ENCODE measurements at places on chromosomes 5 and 9.

DNA sequence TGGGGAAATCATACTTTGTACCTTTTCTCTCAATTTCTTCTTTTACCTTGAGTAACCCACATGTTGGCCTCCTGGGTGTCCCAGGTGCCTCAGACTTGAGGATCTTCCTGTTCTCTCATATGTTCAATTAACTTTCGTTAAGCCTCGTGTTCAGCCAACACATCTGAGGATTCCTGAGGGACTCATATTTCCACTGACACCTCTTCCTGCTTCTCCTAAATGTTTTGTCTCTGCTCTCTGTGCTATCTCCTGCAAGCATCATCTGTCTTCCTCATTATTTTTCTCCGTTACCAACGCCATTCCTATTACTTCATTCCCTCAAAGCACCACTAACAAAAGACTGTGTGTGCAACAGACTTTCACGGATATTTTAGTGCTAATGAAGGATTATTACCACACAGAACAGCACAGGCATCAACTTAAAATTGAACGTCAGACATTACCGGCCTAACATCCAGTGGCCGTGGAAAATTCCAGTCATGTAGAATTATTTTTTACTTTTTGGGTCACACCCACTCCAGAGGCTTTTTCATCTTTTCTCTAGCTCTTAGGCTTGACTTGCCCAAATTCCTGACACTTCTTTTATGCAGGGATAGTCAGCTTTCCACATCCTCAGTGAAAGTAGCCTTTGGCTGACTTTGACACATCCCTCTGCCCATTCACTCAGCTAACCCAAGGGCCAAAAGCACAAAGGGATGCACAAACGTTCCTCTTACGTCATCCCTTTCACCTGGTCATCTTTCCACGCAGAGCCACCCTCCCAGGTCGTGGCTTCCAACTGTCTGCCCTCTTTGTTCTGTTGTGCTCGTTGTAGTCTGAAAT lies 46.0 kb upstream of the OSMR start:
- no peak for DNase-seq

GRCh38 chr5:31478901-31479300 lies 53.0 kb downstream of the DROSHA start:
- DNase-seq: no peak

- no peak for DNase-seq
Measured at GRCh38 chr5:40453689-40454088, 226.0 kb upstream of the PTGER4 start.

GRCh38 chr9:129933185-129934040 lies 98.2 kb downstream of the USP20 start:
- DNase-seq: no peak

GRCh38 chr5:30592833-30593232 lies 600.7 kb upstream of the CDH6 start:
- DNase-seq: no peak

GRCh38 chr9:71941060-71941568 lies 29.7 kb downstream of the C9orf85 start:
- no peak for DNase-seq

- DNase-seq: no peak
Measured at GRCh38 chr5:156391139-156391538, 64.2 kb downstream of the SGCD start.

Measured in colonic mucosa (tissue), 4 donors.